Renal cortex interstitium (tissue), 15 donors: ENCODE measurements at places on chromosomes 6 and 20.

- no peak for DNase-seq
Observed at GRCh38 chr20:9059931-9060330, 9.0 kb upstream of the PLCB4 start.

GRCh38 chr20:57408131-57408530, 16.9 kb downstream of the RBM38 start:
- no peak for DNase-seq

- no peak for DNase-seq
Observed at GRCh38 chr6:143689852-143690251, 12.1 kb downstream of the PHACTR2 start.

GRCh38 chr20:35523298-35523888, 6.1 kb downstream of the C20orf173 start:
- DNase-seq: no peak

DNA sequence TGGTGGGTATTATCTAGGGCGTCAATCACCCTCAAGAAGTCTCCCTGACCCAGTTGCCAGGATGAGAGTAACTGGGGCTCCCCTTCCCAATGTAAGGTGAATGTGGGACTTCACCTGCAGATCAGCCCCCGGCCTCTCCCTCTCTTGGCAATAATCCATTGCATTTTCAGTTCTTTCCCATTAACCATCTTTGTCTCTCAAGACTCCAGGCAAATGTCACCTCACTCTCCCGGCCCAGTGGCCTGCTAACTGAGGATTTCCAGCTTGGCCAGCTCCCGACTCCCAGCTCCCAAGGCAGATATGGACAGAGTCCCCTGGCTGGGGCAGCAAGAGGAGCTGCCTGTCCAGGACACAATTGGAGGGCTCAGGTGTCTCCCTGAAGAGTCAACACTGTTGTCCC, 7.3 kb downstream of the ETV7 start:
- DNase-seq: no peak

DNA sequence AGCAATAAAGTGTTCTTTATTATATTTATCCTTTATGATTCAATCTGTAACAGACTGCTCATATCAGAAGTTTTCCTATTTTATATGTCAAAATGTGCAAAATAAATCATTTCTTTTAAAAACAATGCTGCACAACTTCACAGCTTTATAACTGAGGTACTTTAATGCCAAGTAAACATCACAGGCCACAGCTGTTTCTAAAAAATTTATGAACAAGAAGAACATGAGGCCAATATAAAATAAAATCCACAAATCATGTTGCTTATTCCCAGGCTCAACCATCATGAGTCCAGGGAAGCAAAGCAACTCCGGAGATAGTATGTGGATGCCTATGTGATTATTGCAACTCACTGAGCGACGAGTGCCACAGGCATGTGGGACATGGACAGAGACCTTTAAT, 195.5 kb downstream of the ISM1 start:
- DNase-seq: peak; percentile 2

GRCh38 chr20:24254480-24254879, 214.9 kb upstream of the SYNDIG1 start:
- no peak for DNase-seq

- DNase-seq: no peak
Observed at GRCh38 chr6:128252341-128253176, 267.8 kb downstream of the PTPRK start.

GRCh38 chr20:44642203-44643153, 9.0 kb downstream of the ADA start:
- peak; percentile 45 for DNase-seq

DNA sequence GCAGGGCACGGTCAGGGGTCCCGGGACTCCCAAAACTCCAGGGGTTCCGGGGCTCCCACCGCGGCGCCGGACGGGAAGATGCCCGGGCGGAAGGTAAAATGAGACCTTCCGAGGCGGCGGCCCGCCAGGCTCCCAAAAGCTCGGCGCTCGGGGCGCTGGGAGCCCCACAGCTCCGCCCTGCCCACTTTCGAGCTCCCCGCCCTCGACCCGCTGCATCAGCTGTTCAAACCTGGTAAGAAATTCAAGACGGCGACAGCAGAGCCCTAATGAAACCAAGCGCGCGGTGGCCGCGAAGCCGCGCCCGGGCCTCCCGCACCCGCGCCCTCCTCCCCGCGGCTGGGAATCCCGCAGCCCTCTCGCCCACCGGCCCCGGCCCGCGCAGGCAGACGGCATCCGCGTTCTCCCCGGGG, 369 bp downstream of the SLC4A11 start:
- no peak for DNase-seq

GRCh38 chr6:16747232-16748024, 13.8 kb downstream of the ATXN1 start:
- DNase-seq: no peak

DNA sequence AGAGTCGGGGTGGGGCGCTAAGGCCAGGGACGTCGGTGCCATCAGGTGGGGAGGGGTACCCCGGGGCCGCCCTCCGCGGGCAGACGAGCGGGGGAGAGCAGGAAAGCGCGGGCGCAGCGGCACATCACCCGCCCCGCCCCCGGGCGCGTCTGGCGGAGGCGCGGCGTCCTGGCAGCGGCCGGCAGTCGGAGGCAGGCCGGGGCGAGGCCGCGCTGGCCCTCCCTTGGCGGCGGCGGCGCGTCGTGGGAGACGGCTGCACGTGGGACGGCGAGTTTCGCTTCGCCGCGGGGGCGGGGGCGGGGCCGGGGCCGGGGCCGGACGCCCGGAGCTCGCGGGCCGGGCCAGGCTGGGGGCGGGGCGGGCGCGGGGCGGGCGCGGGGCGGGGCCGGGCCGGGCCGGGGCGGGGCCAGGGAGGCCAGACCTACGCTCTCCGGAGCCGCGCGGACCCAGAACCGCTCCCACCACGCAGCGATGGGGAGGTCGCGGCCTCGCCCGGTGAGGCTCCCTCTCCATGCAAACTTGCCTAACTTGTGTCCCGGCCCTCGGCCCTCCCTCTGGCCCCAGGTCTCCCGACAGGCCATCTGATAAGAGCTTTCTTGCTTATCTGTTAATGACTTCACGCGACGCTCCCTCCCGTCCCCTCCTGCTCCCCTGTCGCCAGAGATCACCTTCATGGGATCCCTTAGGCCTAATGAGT, 12.5 kb downstream of the ITPR3 start:
- no peak for DNase-seq

GRCh38 chr20:22826306-22827230, 208.5 kb upstream of the SSTR4 start:
- DNase-seq: no peak

- no peak for DNase-seq
Observed at GRCh38 chr20:44222633-44223368, 12.2 kb upstream of the OSER1 start.

DNA sequence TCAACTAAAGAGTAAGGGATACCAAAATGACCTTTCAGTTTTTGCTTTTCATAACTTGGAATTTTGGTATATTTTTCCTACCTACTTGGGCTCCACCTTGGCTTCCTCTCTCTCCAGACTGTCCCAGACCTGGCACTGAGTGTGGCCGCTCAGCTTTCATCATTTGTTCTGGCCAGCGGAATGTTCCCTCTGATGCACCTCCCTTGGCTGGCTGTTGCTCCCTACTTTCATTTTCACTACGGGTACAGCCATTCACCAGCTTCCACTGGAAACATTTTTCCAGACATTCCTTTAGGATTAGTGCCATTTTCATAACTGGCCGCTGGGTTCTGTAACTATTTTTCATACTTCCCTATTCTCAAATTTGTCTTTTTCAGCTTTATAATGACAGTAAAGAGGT, 487.4 kb downstream of the TENT5A start:
- no peak for DNase-seq

DNA sequence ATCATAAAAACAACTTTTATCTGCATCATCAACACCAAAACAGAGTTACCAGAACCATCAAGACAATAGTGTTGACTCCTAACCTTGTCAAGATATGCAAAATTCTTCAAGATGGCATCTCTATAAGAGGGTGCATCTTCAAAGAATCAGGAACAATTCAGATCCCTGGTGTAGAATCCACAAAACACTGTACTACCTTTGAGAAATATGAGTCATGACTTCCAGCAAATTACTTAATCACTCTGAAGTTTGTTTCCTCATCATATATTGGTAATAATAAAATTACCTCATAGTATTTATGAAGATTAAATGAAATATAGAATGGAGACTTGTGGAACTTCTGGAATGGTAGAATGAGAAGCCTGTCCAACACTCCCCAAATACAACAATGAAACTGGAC, 221.3 kb upstream of the SUPT3H start:
- no peak for DNase-seq

DNA sequence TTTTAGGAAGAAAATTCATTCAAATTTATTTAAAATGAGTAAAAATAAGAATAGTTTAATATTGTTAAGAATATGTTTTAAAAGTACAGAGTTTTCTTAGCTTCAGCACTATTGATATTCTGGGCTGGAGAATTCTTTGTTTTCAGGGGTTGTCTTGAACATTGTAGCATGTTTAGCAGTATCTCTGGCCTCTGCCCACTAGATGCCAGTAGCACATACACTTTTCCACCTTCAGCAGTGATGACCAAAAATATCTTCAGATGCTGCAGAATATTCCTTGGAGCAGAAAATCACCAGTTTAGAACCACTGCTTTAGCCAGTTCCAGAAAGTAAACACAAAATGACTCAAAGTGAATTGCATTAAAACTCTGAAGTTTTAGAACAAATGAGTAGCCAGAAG, 19.4 kb upstream of the SDHAF4 start:
- DNase-seq: no peak

GRCh38 chr6:135586844-135587243, 89.3 kb upstream of the AHI1 start:
- DNase-seq: no peak

DNA sequence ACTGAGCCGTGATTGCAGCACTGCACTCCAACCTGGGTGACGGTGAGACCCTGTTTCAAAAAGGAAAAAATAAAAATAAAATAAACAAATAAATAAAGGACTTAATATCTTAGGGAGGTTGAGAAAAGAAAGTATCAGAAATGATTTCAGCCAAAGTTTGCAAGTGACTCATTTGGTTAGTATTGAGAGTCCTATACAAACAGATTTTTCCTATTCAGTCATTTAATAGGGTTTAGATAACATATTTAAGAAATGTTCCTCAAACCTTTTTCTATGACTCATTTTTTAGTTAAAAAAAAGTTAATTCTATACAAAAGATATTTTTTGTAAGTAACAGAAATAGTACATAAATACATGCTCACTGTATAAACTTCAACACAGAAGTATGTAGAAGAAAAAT, 235.1 kb downstream of the GJA1 start:
- no peak for DNase-seq

GRCh38 chr6:150883521-150883920, 18.0 kb downstream of the MTHFD1L start:
- no peak for DNase-seq

- peak; percentile 46 for DNase-seq
Observed at GRCh38 chr20:19453862-19454261, 241.4 kb downstream of the SLC24A3 start.

GRCh38 chr6:12844284-12845223, 128.0 kb downstream of the PHACTR1 start:
- DNase-seq: no peak

- no peak for DNase-seq
Observed at GRCh38 chr6:67736816-67737215, 898.3 kb upstream of the ADGRB3 start.

DNA sequence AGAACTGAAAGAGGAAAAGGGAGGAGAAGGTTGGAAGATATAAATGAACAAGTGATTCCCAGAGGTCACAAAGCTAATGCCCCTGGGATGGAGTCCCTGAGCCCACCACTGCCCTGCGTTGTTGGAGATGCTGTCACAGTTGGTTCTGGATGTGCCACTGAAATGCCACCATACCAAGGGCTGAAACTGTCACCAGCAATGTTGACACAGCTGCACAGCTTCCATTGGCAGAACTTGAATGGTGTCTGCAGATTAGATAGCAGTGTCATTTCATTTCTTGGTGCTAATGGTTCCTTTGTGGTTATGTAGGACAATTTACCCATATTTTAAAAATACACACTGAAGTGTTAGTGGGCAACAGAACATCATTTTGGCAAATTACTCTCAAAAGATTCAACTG, 120.7 kb downstream of the TBXT start:
- no peak for DNase-seq

DNA sequence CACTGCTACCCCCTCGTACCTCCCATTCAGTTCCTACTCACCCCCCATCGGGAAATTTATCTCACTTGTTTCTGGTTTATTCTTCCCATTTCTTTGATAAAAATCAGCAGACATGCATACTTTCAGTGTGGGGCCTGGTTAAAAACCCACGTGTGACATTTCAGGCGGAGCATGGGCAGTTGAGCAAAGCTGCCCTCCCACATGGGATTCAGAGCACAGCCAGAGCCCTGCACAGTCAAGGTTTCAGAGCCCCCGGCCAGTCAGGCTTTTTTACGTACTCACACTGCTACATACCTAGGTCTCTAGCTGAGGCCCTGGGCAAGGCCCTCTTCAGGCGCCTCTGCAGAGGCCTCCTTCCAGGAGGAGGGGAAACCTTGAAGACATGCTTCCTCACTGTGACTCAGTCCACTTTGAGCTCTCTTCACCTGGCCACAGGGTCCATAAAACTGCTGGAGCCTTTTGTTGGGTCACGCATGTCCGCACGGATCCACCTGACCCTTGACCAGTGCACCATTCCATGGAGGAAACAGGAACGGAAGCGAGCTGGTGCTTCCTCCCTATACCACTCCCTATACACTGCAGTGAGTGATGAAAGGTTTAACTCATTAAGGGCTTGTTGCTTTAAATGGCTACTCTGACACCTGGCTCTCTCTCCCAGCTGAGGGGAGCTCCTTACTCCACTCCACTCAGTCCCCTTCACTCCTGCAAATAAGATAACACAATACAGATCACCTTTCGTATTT, 713.3 kb downstream of the PRKN start:
- no peak for DNase-seq

- no peak for DNase-seq
Observed at GRCh38 chr6:117684749-117685148, 9.5 kb downstream of the NUS1 start.

GRCh38 chr6:20846602-20847028, 312.4 kb downstream of the CDKAL1 start:
- no peak for DNase-seq

GRCh38 chr6:44054721-44055559, 72.3 kb downstream of the MRPL14 start:
- no peak for DNase-seq

DNA sequence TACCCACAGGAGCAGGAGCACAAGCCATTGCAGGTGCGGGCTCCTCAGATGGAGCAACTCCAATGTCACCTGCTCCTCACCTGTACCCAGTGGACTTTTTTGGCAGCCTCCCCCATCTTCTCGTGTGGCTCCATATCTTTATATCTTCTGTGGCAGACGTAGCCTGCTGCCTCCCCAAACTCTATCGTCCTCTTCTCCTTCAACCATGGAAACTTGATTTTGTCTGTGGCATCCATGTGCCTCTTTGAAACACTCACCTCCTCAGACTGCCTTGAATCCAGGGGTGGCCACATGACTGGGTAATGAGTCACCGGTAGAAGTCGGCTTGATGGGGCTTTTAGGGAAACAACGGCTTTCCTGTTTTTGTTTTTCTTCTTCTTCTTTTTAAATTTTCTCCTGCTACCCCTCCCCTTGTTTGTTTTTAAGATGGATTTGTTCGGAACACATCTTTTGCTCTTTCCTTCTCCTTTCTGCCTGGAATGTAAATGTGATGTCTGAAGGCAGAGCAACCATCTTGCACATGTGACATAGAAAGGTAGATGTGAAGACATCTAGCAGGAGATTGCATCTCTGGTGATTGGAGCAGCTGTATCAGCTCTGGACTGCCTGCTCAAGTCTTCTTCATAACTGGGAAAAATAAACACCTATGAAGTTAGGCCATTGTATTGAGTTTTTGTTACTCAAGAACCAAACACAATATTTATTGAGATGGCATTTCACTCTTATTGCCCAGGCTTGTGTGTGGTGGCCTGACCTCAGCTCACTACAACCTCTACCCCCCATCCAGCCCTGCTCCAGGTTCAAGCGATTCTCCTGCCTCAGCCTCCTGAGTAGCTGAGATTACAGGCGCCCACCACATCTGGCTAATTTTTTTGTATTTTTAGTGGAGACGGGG, 69.9 kb upstream of the DDR1 start:
- no peak for DNase-seq
